CD8-positive, alpha-beta T cell (primary cell): ENCODE measurements at places on chromosomes 11 and 22.

- no peak for DNase-seq
Measured at GRCh38 chr11:130031056-130031455, 28.4 kb upstream of the PRDM10 start.

DNA sequence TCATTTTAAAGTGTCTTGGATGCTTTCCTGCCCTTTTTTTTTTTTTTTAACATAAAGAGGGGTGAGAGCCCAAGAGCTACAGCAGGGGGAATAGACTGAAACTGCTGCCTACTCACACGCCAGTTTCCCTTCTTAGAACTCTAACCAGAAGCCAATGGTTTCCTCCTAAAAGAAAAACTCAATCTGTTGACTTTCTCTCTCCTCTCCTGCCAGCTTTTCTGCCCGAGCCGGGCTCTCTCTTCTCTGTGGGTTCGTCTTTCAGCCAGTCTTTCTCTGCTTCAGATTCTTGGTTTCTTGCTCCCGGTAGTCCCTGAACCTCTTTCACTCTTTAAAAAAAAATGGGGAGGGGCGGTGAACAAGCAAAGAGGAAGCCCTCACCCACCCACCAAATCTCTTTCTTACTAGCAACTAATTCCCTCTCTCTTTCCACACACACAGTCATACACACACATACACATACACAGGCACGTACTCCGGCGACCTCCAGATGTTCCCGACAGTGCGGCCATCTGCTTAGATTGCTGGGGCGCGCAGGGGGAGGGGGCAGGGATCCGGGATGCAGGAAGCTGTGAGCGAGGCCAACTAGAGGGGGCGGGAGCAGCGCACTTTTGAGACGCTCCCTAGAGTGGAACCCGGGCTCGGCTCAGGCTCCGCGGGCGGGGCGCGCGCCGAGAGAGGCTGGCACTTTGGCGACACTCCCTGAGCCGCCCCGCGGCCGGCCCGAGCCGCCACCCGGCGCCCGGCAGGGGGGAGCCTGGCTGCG lies 444 bp upstream of the TSKU start:
- no peak for DNase-seq

GRCh38 chr11:3245071-3245470 lies 12.9 kb upstream of the MRGPRE start:
- no peak for DNase-seq

GRCh38 chr11:36333468-36333867 lies 37.4 kb downstream of the PRR5L start:
- DNase-seq, result no peak

DNA sequence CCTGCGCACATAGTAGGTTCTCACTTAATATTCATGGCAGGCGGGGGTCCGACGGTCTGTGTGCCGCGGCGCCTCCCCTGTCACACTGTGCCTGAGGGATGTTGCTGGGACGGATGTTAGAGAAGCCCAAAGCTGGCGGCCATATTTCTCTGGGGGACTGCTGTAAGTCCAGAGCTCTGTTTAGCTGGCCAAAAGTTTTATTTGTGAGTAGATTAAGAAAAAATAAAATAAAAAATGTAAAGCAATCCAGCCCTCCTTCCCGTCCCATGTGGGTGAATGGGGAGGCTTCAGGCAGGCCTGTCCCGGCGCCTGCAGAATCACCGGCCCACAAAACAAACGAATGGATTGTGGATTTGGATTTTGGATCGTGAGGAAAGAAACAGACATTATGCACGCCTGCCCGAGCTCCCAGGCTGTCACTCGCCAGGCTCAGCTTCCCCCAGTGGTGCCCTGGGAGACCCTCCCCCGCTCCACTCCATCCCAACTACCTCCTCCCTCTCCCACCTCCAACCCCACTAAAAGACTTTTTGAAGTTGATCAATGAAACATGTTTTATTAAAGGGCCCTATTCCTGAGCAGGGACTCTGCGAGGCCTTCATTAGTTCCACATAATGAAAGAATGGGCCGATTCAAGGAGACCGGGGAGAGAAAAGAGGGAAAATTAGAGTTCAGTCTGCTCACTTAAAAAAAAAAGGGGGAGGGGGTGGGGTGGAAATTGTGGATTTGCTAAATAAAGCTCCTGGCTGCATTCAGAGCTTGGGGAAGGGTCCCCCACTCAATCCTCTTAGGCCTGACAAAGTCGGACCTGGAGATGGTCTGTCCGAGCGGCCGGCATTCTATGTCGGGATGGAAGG lies 20.4 kb upstream of the SCUBE1 start:
- DNase-seq, result no peak

DNA sequence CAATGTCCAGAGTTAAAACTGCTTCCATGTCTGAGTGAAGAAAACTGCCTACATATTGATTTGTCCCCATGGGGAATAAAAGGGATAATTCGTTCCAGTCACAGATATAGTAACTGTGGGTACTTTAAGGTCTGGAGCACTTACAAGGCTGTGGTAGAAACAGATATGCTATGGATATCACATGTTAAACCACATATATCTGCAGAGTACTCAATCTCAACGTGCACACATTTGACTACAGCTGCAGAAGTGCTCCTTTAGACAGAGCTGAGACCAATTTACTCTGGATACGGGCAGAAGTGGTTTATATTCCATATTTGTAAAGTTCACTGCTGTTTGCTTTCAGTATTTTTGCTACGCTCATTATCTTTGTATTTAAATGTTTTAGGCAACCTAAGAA lies 9.7 kb upstream of the MS4A2 start:
- DNase-seq, result no peak

GRCh38 chr11:69307421-69307820 lies 13.5 kb downstream of the MYEOV start:
- DNase-seq, result no peak

DNA sequence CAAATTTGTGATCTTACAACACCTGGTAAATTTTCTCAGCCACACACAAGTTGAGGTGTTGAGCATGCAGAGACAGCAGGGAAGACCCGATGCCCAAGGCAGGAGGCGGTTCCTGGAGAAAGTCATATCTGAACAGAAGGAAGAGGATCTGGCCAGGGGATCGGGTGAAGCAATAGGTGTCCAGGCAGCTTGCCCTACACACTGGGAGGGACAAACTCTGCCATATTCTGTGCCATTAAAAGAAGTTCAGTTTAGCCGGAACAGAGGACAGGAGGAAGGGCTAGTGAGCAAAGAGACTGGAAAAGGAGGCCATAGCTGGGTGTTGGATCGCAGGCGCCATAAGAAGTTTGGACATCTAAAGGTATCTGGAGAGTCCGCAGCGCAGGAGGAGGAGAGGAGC lies 76.5 kb downstream of the TMPRSS5 start:
- DNase-seq, result no peak

GRCh38 chr22:30187094-30187493 lies 59.5 kb downstream of the LIF start:
- no peak for DNase-seq

GRCh38 chr11:72519220-72519881 lies 85.0 kb upstream of the CLPB start:
- DNase-seq, result no peak

GRCh38 chr11:35857922-35858321 lies 85.9 kb upstream of the LDLRAD3 start:
- DNase-seq, result no peak

GRCh38 chr22:44684506-44685383 lies 17.3 kb upstream of the PRR5 start:
- peak; percentile 74 for DNase-seq
